Glomerular endothelial cell (primary cell): ENCODE measurements at places on chromosomes 1 and 21. TPM values are rescaled to one million over a fixed set of nuclear protein-coding genes. Genes with fewer than 3 reads are reported as not detected.

PTGER3 gene
- total RNA-seq = 0.05 and 0.06 TPM in 2 replicates

CYP4X1 gene
- 1.6 TPM in 1 of 2 replicates, not detected in the other for total RNA-seq

MROH7 gene
- not detected in 2 replicates for total RNA-seq

CFHR3 gene
- total RNA-seq = not detected in 2 replicates

OR6K3 gene
- total RNA-seq = not detected in 2 replicates

C8A gene
- total RNA-seq = not detected in 2 replicates

LHX4 gene
- not detected in 2 replicates for total RNA-seq

HOOK1 gene
- total RNA-seq = 0.23 and 1.6 TPM in 2 replicates
